ENCODE measurements at places on chromosomes 16 and 17.

DNA sequence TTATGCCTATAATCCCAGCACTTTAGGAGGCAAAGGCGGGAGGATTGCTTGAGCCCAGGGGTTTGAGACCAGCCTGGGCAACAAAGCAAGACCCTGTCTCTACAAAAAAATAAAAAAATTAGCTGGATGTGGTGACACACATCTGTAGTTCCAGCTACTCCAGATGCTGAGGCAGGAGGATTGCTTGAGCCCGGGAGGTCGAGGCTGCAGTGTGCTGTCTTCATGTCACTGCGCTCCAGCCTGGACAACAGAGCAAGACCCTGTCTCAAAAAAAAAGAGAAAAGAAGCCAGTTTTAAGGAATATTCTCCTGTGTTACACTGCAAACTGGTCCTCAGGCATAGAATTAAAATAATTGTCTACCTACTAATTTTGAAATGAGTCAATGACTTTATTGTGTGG lies 47.9 kb downstream of the NSRP1 start:
- no peak for DNase-seq

- DNase-seq = no peak
These were observed 8.3 kb downstream of the CFAP97D1 start for GRCh38 chr17:43788540-43788939.

GRCh38 chr16:11143372-11144035 lies 112.5 kb downstream of the SOCS1 start:
- no peak for DNase-seq

GRCh38 chr16:1282324-1282973 lies 26.6 kb downstream of the TPSD1 start:
- no peak for DNase-seq

DNA sequence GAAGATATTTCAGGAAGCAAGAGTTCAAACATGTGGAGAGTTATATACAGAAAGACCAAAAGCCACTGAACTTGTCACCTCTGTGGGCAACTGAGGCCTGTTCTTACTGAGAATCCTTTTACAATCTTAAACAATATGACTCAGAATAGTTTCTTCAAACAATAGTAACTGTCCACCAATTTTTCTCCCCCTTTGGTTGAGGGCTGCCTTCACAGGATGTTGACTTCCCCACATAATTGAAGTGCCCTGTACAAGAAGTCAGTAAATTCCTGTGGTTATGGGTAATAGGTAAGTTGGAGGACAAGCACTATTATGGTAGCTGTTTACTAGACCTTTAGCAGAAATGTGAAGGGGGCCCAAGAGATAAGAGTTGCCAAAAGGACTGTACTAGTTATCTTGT lies 215.8 kb downstream of the CDH8 start:
- DNase-seq = no peak

GRCh38 chr16:52227851-52228250 lies 319.1 kb downstream of the TOX3 start:
- no peak for DNase-seq

DNA sequence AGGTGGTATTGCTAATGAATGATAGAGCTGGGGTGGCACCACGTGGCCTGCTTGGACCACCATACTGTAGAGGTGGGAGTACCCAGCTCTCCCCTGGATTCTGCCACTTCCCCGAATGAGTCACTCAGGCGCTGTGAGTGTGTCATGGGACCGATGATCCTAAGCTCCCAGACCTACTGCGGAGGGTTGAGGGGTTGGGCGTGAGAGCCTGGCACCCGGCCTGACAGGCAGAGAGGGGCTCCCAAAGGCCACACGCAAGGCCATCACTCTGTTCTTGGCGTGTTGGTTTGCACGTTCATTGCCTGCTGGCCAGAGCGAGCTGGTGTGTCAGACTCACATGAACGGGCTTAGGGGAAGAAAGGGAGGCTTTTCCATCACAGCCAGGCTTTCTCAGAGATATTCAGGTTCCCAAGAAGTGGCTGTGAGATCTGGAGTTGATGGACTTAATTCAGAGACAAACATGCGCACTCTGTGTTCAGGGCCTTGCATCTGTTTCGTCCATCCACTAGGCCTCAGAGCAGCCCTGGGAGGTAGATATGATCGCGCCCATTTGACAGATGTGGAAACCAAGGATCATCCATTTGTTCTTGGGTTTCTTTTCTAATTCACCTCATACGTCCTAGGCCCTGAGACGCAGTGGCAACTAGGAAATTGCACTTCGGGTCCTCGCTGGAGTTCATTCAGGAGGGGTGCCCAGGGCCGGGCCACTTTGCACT lies 41.4 kb downstream of the CMIP start:
- DNase-seq = no peak

DNA sequence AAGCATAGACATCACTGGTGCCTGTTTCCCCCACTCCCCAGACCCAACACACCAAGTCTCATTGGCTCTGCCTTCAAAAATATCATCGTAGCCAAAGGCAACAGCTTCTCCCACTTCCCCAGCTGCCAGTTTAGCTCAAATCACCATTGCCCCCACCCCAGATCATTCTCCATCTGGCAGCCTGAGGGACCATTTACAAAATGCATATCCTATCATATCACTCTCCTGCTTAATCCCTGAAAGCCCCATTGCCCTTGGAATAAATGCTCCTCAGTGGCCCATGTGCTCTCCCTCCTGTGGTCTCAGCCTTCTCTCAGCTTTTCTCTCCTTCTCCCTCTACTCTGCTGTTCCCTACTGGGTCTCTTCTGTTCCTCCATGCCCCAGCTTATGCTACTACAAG lies 68.3 kb downstream of the CACNG3 start:
- DNase-seq = no peak

DNA sequence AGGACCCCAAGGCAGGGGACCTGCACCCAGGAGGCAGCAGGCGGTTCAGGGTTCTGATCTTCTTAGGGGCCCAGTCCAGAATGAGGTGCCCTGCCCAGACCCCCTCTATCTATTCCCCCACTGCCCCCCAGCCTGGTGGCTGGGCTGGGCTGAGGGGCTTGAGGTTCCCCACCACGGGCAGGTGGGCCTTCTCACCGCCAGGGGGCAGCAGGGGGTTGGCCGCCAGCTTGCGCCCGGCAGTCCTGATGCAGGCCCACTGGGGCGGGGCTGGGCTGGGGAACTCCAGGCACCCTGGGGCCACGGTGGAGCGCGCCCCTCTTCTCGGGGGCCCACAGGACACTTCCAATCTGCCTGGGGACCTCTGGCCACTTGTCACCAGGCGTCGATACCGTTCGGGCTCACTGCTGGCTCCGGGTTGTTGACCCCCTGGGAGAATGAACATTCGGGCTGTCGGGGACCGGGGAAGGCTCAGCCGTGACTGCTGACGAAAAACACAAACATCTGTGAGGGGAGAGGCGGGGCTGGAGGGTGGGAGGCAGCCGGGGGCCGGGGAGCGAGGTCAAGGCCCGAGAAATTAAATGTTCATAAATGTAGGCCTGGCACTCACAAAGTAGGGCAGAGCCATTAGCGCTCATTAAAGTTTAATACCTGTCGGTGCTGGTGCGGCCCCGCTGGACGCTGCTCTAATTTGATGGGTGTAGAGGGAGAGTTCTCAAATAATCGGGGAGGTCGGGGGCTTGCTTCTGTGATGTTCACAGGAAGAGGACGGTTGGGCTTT lies 219.3 kb upstream of the GSE1 start:
- DNase-seq = peak; percentile 60

DNA sequence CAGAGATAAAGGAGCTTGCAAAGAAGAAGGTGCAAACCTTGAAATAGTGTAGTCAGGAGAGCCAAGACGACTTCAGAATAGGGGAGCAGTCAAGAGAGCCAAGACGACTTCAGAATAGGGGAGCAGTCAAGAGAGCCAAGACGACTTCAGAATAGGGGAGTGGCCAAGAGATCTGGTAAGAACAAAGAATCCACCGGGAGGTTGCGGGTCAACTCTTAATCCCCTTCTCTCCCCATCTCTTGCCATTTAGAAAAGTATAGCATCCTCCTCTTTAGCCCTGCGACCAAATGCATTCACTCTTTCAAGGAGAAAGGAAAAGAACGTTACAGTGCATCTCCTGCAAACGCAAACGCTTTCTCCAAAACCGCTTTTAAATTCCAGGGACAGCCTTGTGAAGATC lies 713 bp downstream of the KNOP1 start:
- no peak for DNase-seq

DNA sequence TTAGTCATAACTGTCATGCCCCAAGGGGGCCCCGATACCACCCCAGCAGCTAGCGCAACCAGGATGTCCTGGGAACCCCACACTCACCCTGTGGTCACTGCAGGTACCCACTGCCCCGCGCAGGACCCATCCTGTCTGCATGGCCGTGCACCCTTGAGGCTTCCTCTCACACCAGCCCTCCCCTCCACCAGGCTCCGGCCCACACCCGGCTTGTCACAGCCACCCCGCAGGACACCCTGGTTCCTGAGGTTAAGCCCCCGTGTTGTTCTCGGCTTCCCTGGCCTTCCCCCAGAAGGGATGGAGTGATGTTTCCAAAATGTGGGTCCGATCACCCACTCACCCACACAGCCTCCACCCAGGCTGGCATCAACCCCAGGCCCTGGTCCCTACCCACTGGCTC lies 7.5 kb downstream of the DNASE1L2 start:
- no peak for DNase-seq

- DNase-seq = no peak
These were observed 1.2 kb upstream of the TNRC6C start for GRCh38 chr17:77957235-77957856.

DNA sequence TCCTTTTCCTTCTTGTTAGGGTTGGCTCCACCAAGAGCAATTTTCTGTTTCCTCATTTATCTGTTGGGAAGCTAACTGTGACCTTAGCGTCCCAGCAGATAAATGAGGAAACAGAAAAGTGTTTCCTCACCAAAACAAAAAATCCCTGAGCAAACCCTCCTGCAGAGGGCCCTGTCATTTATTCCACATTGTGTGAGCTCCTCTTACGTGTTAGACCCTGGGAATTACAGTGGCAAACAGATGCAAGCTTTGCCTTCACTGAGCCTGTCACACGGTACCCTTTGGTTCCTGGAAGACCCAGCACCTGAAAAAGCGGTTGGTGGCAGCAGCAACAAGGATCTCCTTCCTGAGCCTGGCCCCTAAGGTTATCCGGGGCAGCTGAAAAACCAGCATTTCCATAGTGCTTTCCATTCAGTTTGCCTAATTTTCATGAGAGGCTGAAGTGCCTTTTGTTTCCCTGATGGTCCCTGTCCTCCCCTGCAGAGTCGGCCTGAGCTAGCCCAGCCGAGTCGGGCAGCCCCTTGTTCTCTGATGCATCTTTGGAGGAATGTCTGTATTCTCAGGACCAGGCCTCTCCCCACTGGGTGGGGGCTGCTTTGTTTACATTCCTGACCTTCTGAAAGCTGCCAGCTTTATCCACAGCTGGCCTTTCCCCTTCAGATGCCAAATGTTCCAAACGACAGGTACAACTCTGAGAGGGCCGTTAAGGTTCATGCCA lies 34.7 kb downstream of the YPEL2 start:
- no peak for DNase-seq

GRCh38 chr16:67796099-67796718 lies 10.2 kb downstream of the RANBP10 start:
- no peak for DNase-seq

DNA sequence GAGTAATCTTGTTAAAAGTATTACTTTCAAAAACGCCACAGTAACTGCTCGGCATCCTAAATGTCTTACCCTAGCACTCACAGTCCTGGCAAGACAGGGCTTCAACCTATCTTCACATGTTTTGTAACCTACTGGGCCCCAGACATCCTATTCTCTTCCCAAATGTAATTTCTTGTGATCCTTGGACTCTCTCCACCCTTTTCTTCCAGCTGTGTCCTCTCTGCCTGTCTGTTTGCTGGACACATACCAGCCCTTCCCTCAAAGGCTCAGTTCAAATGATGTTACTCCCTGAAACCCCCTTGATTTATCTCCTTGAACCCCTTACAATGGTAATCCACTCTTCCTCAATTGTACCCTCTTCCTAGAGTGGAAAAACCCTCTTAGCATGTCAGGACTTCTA lies 60.1 kb upstream of the CNEP1R1 start:
- DNase-seq = no peak

DNA sequence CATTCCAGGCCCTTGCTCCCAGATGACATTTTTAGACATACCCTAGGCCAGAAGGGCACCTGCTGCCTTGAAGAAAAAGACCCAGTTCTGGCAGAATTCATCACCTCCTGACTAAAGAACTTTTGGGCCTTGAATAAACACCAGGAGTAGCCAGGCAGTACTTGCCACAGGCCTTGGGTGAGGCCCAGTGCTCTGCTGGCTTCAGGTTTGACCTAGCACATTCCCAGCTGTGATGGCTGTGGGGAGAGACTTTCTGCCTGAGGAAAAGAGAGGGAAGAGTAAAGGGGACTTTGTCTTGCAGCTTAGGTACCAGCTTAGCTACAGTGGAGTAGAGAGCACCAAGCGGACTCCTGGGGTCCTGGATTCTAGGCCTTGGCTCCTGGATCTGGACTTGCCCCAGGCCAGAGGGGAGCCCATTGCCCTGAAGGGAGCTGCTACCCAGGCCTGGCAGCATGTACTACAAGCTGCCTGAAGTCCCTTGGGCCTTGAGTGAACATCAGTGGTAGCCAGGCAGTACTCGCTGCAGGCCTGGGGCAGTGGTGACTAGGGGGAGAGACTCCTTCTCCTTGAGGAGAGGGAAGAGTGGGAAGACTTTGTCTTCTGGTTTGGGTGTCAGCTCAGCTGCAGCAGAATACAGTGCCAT lies 44.3 kb downstream of the ABCA8 start:
- no peak for DNase-seq

DNA sequence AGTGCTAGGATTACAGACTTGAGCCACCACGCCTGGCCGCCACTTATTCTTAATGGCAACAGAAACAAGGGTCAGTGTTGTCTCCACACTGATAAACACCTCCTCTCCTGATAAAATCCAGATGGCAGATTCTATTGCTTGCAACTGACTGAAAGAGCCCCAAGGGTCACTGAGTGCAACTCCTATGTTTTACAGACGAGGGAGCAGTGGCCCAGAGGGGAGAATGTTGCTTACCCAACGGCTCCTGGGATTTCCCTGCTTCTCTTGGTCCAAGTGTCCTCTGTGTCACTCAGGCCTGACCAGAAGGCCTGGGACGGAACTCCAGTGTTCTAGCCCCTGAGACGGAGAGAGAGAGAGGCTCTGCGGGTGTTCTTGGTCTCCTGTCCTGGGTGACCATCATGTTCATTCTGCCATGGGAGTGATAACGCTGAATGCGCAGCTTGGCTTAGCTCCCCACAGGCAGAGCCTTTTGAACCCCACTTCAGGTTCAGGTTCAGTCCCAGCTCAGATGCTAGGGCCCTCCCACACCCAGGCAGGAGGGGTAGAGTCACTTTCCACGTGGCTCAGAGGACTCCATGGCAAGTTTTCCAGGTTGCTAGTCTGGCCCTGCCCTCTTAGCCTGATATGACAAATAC lies 77.3 kb upstream of the NLRP1 start:
- no peak for DNase-seq

DNA sequence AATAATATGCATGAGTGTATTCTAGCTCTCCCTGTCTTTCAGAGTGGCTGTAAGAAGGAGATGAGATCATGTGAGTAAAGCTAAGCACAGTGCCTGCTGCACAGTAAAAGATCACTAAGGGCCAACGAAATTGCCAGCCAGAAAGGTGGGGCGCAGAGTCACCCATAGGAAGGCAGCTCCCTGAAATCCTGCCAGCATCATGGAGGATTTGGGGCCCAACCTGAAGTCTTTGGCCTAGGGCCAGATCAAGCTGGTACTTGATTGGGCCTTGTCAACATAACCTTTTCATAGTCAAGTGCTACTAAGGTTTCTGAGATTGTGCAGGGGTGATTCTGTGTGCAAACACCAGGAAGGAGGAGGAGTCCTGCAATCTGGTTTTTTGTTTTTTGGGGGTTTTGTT lies 16.5 kb downstream of the SCNN1B start:
- DNase-seq = no peak

- no peak for DNase-seq
These were observed 121.2 kb downstream of the HAPSTR1 start for GRCh38 chr16:9212621-9213020.

All from CD4-positive, alpha-beta T cell treated with Interleukin-12 subunit alpha and Interleukin-12 subunit beta, for 1 hour (primary cell).